ENCODE measurements at places on chromosomes 11 and 22.

DNA sequence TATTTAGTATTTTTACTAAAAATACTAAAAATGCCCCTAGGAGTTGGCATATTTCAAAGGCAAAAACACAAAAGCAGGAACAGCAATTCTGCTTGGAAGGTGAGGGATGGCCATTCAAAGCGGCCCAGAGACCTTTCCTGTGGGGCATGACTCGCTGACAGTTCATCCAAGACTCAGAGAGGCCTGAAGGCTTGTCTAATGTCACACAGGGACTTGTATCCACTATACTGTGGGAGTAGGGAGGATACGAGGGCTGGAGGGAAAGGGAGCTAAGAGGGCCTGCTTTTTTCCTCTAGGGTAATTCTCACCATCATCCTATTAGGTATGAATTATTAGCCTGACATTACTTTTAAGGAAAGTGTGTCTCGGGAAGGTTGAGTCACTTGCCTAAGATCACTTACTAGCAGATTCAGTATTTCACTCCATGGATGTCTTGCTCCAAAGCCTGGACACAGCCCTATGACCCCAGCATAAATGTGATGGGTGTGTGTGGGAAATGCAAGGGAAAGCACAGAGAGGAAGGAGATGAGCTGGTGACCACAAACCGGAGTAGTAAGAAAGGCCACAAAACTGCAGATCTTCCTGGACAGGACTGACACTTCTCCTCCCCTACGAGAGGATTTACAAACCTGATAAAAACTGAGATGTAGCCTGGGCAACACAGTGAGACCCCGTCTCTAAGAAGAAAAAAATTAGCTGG, 16.7 kb upstream of the UCP3 start:
- no peak for DNase-seq

DNA sequence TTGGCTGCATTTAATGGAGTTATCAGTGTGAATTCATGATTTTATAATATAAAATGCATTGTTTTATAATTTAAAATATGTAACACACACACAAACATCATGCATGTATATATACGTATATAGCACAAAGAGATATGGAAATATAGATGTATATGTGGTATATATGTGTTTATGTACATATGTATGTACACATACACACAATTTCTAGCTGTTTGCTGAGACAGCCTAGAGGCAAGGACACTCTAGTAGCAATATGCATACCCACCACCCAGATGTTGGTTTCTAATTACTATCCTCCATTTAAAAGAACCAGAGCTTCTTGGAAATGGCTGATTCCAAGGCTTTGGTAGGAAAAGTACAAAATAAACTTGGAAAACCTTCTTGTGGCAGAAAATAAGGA, 50.4 kb downstream of the RBFOX2 start:
- no peak for DNase-seq

GRCh38 chr11:1389103-1389931, 417 bp upstream of the BRSK2 start:
- DNase-seq = peak; percentile 90

DNA sequence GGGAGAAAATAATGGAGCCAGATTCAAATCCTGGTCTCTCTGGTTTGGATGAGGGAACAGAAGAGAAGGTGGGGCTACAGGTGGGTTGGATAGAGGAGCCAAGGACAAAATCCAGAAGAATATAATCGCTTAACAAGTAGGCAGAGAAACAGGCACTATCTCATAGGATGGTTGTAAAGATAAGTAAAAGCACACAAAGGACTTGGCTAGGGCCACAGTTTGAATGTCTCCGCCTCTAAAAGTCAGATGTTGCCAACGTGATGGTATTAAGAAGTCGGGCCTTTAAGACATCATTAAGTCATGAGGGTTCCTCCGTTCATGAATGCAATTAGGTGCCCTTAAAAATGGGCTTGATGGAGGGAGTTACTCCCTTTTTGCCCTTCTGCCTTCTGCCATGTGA, 42.8 kb downstream of the SIK3 start:
- DNase-seq = no peak

DNA sequence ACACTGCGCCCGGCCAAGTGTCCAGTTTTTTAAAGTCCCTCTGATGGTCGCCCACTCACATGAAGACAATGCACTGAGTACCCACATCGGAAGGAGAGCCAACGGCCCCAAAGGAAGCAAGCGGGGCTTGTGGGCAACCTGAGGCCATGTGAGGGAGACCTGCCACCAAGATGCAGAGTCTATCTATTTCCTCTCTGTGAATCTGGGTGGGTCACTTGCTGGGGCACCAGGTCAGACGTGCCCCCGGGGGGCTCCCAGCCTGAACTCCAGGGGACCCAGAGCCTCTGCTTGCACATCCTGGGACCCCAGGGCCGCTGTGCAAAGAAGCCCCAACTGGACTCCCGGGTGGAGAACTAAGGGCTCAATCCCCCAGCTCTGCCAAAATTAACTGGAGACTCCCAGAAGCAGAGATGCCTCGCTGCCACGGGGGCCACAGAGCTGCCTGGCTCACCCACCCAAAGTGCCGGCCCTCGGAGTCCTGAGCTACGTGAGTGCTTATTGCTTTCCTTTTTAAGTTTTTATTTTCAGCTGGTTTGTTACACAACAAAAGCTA, 106.4 kb downstream of the BRD1 start:
- DNase-seq = no peak

DNA sequence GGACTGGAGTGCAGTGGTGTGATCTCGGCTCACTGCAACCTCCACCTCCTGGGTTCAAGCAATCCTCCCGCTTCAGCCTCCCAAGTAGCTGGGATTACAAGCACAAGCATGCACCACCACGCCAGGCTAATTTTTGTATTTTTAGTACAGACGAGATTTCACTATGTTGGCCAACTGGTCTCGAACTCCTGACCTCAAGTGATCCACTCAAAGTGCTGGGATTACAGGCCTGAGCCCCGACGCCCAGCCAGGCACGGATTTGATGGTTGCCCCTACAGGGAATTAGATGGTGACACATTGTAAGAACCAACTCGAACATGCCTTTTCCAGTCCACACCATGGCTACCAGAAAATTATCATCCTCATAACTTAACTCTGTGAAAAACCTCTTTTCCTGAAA, 26.8 kb upstream of the RTL6 start:
- DNase-seq = no peak

DNA sequence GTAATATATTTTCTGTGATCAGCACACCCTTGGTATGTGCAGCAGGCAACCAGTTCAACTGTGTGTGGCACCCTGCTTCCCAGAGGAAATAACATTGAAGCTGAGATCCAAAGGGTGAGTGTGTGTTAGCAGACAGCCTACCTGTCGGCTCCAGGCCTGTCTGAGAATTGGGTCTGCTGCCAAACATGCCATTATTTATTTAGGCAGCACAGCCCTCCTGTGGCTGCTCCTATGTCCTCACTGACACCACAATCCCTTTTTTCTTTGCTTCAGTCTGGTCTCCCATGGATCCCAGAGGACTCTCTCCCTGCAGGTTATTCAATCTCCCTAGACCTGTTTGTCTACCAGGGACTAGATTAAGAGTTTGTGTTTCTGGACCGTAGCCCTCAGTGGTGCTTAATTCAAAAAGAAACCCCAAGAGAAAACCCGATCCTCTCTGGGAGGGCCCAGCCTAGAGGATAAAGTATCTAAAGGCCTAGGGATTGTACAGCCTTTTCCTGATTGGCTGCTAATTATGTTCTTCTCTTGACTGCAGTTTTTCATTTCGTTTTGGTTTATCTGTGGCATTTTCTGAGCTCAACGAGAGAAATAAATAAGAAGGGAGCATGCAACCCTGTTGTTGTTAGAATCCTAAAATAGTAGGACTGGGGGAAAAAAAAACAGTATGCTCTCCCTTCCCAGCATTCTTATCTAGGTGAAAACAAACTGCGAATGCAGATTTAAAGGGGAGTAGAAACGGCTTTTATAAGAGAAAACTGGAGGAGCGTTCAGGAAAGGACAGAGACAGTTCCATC, 24.1 kb downstream of the KCNE3 start:
- DNase-seq = no peak

DNA sequence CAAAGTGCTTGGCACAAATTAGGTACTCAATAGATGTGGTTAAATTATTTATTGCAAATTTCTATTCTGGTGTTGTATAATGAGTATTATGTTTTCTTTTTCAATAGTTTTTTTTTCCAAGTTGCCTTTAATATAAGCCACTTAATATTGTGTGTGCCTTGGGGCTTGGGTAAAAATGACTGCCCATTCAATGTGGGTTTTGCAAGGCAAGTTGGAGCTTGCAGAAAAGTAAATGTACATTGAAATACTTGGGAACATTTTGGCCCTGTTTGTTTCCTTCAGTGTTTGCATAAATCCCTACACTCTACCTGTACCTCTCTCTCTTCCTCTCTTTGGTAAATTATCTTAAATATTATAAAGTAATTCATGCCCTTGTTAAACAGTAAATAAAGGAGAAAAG, 2.1 kb upstream of the CCDC81 start:
- no peak for DNase-seq

- DNase-seq = peak; percentile 30
These were observed 844 bp downstream of the PCF11 start for GRCh38 chr11:83157594-83158356.

DNA sequence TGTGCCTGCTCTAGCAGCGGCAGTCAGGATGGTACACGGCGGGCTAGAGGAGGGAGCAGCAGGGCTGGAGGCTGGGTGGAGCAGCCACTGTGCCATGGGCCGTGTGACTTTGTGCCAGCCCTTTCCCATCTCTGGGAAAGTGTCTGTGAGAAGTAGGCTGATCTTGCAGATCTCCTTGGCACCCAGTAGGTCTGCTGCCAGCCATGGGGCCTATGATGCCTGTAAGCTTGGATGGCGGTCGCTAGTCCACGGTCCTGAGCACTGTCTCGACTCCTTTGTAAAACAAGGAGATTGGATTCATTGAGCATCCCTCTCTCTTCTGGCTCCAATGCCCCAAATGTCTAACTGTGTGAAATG, 22.6 kb downstream of the AMPD3 start:
- no peak for DNase-seq

DNA sequence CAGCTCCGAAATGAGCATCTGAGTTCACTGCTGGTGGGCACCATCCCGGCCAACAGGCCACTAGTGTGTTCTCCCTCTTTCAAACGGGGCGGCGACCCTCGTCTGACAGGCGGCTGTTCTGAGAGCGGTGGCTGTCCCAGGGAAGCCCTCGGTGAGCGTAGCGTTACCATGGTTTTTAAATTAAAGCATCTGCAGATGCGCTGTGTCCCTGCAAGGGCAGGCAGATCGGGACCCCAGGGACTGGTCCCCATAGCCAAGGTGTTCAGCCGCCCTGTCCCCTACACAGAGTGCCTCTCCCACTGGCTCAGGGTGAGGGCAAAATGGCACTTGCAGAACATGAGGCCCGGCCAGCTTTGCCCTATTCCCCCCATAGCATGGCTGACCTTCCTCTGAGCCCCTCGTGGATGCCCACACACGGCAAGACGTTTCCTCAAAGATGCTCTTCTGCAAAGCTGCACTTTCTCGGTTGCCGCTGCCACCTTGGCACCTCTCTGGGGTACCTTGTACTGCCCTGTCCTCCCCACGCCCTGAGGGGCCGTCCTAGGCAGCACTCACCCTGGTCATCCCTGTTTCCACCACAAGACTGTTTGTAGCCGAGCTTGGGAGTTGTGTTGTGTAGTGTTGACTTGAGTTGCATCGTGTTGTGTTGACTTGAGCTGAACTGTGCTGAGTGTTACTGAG, 51.9 kb upstream of the KCNQ1OT1 start:
- DNase-seq = no peak

DNA sequence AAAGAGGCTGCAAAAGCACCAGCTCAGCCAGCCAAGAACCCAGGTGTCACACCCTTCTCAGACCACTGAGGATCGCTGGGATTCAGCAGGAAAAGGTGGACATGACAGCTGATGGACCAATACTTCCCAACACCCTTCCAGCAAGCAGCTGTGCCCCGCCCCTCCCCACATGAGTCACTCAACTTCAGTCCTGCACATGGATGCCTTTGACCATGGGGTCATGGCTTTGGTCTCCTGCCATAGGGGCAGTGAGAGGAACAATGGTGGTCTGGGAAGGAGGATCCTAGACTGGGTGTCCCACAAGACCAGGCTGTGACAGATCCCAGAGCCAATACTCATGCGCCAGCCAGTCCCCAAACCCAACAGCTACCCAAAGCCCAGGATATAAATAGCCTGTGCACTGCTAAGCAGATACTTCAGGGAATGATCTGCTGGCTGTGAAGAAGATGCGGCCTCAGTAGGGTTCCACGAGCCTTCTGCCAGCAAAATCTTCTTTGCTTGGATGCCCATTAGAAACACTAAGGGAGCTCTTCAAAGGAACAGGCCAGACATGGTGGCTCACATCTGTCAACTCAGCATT, 5.5 kb upstream of the RGL4 start:
- no peak for DNase-seq

- DNase-seq = no peak
These were observed 341.9 kb upstream of the B3GAT1 start for GRCh38 chr11:134753771-134754520.

DNA sequence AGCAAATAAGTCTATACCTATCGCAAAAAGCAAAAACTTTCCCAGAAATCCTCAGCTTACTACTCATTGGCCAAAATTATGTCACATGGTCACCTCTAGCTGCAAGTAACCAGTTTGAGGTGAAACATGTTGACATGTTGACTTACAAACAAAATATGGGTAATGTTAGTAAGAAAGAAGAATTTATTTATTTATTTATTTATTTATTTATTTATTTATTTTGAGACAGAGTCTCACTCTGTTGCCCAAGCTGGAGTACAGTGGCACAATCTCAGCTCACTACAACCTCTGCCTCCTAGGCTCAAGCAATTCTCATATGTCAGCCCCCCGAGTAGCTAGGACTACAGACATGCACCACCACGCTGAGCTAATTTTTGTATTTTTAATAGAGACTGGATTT, 5.4 kb upstream of the SLC35C1 start:
- no peak for DNase-seq

DNA sequence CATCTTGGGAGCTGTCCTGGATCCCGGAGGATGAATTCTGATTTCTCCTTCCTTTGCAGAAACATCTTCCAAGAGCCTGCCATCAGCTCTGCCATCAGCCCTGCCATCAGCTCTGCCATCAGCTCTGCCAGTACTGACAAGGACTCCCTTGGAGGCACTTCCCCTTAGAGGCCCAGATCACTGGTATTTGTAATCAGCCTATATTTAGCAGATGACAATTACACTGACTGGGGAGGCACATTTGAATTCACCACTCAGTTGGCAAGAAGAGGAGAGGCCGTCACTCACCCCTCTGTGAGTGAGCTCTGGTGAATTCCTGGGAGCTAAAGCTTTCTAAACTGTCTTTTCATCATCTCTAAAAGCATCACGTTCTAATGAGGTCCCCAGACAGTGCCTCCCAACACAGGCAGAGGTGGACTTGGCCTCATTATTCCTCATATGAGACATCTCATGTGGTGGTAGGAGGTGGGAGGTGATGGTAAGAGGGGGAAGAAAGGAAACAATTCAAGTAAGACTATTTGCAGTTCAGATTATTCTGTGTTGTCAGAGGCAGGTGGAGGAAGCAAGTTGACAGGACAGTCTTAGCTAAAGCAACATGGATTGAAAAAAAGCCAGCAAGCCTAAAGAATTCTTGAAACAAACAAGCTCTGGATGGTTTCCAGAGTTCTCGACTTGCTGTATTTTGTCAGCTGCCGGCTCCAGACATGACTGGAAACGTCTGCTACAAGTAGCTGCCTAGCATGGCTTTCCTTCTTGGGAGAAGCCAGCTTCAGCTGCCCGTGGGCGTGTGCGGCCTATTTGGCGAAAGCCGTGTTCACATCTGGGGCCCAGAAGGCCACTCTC, 771.7 kb downstream of the TBC1D22A start:
- DNase-seq = no peak

- no peak for DNase-seq
These were observed 150.7 kb downstream of the MYO18B start for GRCh38 chr22:25892678-25893077.

All from activated T-cell treated with anti-CD3 and anti-CD28 coated beads for 1 hour (primary cell).